ENCODE measurements at places on chromosomes 6 and 20. TPM values are rescaled to one million over a fixed set of nuclear protein-coding genes. Genes with fewer than 3 reads are reported as not detected.

EDN1 gene
- 12.5 TPM for total RNA-seq

LY6G6C gene
- not detected for total RNA-seq

CLPSL2 gene
- total RNA-seq, result not detected

PAK5 gene
- 0.05 TPM for total RNA-seq

SLC17A1 gene
- total RNA-seq, result not detected

KIAA1755 gene
- total RNA-seq, result 3.8 TPM

NHLRC1 gene
- 3.4 TPM for total RNA-seq

PLCB1 gene
- total RNA-seq, result 0.94 TPM

DNA sequence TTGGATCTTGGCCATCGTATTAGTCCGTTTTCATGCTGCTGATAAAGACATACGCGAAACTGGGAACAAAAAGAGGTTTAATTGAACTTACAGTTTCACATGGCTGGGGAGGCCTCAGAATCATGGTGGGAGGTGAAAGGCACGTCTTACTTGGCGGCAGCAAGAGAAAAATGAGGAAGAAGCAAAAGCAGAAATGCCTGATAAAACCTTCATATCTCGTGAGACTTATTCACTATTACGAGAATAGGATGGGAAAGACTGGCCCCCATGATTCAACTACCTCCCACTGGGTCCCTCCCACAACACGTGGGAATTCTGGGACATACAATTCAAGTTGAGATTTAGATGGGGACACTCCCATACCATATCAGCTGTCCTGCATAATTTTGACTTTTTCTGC, 20.1 kb upstream of the REPS1 start:
- no peak for DNase-seq

- no peak for DNase-seq
Observed at GRCh38 chr6:36888654-36889481, 3.1 kb downstream of the C6orf89 start.

DNA sequence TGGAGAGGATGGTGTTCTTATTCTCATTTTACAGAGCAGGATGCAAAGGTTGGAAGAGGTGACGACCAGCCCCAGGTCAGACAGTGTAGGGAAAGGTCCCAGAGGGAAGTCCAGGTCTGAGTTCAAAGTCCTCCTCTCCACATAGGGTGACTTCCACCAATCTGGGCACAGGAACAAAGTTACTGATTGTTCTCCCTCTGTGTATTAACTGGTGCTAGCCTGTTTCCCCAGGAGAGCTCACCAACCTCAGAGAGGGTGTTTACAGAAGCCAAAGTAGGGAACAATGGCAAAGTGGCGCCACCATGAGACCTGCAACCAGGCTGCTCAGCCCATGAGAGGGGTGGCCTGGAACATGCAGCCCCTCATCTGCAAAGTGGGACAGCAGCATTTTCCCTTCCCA, 16.8 kb upstream of the SIRPB1 start:
- no peak for DNase-seq

DNA sequence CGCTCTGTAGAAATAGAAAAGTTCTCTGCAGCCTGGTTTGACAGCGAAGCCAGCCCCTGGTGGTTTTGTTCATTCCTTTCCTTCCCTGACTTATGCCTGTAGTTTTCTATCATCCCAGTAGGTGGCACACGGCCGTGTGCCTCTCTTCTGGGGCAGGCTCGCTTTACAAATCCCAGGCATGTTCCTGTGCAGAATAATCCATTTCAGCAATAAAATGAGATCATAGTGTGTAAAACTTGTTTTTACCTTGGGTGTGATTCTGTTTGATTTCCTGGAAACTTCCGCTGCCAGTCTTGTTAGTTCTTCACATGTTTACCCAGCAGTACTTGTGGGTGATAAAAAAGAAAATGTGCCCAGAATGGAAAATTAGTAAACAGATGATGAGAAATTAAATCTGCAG, 7.4 kb upstream of the INSM1 start:
- DNase-seq, result peak; percentile 71

DNA sequence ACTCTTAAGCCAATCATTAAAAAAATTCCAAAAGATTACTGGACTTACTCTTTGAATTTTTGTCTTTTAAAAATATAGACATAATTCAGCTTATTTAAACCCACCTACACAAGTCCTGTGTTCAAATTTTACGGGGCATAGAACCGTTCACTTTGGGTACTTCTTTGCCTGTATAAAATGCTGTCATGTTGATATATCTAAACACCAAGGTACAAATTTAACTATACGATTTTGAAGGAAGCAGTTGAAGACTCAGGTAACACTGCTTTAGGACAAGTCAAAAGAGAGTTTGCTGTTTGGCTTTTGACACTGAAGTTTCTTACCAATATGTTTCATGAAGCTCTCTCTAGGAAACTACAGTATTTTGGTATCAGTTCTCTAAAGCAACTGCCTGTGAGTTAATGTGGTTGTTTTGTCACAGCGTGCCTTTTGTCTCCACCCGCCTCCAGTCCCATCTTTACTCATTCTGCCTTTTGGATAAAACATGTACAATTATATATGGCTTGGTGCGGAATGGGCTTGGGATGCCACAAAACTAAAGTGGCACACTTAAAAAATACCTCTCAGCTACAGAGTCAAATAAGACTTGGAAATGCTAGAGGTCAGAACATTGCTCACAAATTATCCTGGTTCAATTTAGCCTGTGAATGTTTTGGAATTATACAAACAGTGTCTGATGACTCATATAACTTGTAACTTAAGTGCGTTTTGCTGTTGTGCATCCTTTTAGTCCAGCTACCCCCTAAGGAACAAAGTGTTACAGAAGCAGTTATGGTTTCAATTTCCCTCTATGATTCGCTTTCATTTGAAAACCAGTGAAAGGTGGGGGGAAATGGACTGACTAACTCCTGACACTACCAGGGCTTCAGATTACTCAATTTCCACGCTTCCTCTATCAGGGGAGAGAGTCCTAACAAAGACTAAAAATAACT, 38.7 kb downstream of the RGS17 start:
- DNase-seq, result peak; percentile 93

DNA sequence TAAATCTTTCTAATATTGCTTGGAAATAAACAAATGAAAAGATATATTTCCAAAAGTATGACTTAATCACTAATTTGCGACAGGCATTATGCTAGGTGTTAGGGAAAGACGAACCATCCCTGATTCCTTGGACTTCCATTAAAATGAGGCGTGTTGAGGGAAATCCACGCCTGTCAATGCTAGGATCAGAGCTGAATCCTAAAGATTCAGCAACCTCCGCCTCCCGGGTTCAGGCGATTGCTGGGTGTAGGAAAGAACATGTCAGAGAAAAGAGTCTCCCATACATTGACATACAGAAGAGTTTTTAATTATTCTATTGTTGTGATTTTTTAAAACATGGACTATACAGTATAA, 16.8 kb upstream of the PRSS16 start:
- no peak for DNase-seq

DNA sequence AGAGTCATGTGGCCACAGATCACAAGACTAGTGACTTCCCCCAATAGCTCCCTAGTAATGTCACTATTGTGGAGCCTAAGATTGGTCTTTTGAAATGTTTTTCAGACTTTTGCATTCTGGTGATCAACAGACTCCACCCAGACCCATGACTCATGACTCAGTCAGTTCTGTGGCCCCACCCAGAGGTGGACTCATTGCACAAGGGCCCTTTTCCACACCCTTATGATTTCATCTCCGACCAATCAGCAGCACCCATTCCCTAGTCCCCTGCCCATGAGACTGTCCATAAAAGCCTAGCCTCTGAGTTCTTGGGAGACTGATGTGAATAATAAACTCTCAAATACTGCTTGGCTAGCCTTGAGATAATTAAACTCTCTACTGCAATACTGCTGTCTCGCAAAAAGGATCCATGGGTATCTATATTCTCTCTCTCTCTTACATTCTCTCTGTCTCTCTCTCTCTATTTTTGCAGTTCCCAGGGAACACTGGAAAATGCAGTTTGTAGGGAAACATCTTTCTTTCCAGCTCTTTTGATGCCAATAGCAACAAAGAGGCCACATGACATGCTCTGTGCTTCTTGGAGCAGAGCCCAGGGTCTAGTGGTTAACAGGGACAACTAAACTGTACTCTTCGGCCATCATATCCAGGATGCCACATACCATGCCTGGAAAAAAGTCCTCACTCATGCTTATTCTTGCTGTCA, 71.3 kb upstream of the IYD start:
- DNase-seq, result peak; percentile 22

- DNase-seq, result no peak
Observed at GRCh38 chr6:6581054-6581453, 7.5 kb upstream of the LY86 start.

DNA sequence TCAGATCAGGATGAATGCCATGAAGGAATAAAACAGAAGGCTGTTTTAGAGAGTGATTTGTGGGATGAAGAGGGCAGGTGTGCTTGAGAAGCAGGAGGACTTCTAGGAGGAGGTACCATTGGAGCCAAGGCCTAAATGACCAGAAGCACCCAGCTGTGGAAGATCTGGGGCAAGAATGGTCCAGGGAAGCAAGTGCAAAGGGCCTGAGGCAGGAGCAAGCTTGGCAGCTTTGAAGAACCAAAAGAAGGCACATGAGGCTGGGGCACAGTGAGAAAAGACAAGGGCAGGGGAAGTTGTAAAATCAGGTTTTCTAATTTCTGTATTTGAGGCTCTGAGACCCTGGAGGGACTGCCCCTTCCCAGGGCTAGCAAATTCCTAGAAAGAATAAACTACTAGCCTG, 9.8 kb downstream of the SLC13A3 start:
- no peak for DNase-seq

DNA sequence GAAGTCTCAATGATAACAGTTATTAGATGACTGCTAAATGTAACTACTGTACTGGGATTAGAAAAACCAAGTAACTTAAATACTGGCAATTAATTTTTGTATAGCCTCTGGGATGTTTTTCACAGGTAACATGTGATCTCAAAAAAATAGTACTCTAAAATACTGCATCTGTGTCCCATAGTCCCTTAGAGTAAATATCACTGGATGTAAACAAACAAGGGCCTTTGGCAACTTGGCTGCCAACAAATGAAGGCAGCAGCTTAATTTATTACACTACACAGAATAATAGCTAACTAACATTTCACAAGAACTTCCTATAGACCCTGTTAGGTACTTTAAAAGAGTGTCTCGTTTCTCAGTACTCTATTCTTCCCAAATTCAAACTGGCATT, 14.0 kb downstream of the ARHGAP18 start:
- no peak for DNase-seq

DNA sequence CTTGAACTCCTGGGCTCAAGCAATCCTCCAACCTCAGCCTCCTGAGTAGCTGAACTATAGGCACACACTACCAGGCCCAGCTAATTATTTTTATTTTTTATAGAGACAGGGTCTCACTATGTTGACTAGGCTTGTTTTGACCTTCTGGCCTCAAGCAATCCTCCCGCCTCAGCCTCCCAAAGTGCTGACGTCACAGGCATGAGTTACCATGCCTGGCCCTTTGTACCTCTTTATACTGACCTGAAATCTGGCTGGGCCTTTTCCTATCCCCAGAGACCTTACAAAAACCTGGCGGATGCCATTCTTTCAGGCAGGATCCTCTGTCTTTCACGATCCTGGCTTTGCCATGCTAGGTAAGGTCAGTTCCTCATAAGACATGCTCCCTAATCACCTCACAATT, 11.5 kb downstream of the WFDC3 start:
- DNase-seq, result no peak

GRCh38 chr6:3159805-3160781, 2.7 kb upstream of the TUBB2A start:
- DNase-seq, result peak; percentile 47

DNA sequence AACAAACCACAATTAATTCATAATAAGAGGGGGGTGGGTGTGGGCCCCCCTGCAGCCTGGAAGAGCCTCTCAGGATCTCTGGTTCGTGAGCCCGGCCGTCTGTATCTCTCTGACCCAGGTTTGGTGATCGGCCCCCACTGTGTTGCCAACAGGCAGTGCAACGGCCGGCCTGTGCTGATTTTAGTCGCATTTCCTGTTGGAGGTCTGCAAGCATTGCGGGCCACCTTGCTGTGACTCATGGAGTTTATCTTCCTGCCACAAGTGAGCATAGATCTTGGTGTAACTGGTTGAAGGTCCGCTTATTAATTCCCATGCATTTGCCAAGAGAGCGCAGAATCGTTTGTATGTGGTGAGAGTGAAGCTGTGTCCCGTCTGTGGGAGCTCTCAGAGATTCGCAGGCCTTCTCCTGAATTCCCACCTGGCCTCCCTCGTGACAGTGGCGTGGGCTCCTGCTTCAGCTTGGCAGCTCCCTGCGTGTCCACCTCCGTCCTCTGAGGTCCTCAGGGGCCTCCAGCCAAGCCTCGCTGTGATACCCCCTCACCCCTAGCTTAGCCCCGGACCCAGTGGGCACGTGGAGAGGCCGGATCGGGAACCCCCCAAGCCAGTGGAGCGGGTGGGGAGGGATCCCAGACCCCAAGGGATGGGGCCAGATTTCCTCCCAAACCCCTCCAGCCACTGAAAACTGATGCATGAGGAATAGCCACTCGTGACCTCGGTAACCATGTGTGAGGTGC, 269.8 kb downstream of the CDH4 start:
- DNase-seq, result peak; percentile 45

DNA sequence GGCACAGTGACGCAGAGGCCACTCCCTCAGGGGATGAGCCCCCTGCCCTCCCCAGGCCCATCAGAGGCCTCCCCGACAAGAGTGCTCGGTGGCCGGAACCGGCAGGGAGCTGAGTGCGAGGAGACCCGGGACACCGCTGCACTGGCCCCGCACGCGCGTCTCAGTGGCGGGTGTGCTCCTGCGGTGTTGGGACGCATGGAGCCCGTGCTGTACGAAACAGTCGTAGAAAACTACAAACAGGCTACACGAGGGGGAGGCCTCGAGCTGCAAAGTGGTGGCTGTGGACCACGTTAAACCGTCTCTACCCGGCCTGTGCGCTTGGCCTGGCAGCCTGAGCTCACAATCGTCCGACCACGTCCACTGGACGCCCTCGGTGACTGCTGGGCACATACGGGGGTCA, 40.2 kb upstream of the FNDC1 start:
- no peak for DNase-seq

DNA sequence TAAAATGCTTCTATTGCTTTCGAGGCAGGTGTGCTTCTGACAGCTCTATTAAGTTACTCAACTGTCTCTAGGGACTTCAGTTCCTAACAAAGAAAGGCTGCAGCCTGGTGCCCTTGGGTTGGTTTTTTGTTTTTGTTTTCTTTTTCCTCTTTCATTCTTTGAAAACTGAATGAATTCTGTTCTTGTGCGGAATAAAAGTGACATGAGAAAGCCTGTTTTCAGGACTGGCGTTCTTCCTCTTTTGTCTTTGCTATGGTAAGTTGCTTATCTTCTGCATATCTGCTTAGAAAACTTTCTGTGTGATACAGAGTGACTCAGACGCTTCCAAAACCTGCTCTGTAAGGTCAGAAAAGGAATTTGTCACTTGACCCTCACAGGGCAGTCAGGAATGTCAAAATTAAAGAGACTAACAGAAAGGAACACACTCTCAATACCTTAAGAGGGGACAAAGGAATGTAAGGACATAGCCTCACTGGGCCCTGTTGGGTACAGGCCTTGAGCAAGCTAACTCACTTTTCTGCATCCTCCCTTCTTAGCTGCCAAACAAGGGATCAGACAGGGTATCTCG, 56.2 kb upstream of the NHSL1 start:
- DNase-seq, result peak; percentile 87

- no peak for DNase-seq
Observed at GRCh38 chr20:60585651-60586050, 627.4 kb downstream of the CDH26 start.

Data from M059J (cell line).